NCI-H524 (cell line): ENCODE measurements at places on chromosomes 7 and 10.

GRCh38 chr10:108384378-108384777 lies 1219.9 kb upstream of the SORCS1 start:
- DNase-seq: no peak

DNA sequence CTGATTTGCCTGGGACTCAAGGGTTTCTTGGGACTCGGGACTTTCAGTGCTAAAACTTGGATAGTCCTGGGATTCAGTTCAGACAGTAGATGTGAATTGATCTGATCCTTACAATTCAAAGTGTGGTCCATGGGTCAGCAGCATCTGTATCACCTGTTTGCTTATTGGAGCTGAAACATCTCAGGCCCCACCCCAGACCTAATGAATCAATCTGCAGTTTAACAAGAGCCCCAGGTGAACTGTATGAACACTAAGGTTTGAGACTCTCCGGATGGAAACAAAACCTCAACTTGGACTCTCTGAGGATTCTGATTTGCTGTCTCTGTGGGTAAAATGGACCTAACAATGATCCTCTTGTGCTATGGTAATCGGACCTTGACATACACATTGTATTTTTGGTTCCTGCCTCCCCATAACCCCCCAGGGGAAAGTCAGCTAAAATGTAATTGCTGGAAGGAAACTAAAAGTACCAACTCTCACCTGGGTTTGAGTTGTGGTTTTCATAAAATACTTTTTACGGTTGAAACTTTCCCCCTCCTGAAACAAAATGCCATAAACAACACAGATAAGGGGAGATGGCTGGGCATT lies 11.7 kb downstream of the CYP26A1 start:
- no peak for DNase-seq

GRCh38 chr10:72186258-72186981 lies 29.4 kb upstream of the ANAPC16 start:
- DNase-seq: no peak

- DNase-seq: no peak
These were observed 119.3 kb upstream of the FRMD4A start for GRCh38 chr10:14450041-14450491.

DNA sequence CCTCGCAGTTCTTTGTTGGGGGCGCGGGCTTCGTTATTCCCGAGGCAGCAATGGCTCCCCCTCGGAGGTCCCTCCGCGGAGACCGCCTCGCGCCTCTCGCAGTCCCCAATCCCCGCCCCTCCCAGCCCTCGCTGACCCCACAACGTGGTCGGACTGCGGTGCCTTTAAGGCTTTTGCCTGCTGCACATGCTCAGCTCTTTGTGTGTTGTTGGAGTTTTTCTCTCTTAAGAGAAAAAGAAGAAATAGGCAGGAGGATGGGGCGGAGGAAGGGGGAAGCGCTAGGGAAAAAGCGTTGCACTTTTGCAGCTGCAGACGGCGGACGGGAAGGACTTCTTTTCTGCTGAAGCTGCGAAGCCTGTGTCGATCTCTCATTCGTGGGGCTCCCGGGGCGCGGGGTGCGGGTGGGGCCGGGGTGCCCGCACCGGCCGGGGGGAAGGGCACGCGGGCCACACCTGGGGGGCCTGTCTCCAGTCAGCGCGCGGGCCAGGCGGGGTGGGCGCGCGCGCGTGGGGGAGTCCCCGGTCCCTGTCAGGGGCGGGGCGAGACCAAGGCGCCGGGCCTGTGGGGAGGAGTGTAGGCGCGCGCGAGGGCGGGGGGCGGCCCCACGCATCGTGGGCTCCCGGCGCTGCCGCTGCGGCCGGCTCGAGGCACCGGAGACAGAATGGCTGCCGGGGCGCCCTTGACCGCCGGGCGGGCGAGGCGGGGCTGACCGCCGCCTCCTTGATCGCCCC lies 445 bp upstream of the ATRNL1 start:
- peak; percentile 12 for DNase-seq

GRCh38 chr7:142548978-142549377 lies 200.3 kb upstream of the PRSS1 start:
- DNase-seq: no peak

DNA sequence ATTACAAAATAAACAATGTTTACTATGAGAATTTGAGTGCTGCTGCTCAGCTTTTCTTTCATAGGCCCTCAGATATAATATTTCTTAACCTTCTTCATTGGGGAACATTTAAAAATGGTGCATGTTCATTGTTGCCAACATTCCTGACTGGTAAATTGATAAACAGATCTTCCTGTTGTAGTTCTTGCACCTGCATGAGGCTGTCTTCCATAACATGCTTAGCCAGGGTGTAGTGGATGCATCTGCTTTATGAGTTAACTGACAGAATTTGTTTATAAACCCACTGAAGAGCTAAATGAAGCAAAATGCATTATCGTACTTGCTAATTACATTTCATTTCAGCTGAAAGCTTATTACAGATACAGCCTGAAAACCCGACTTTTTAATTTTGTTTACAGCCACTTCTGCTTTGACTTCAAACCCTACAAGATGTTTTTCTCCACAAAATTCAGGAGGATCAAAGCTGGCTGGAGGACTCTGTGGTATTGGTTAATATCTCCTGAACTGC lies 177.2 kb downstream of the SEM1 start:
- DNase-seq: no peak
